Hepatocyte (in vitro differentiated cells): ENCODE measurements at places on chromosomes 2 and 18.

- peak; percentile 7 for DNase-seq
These were observed 328.5 kb downstream of the FIGN start for GRCh38 chr2:163407296-163407695.

GRCh38 chr2:196492946-196493345, 146.6 kb upstream of the CCDC150 start:
- DNase-seq = no peak

- no peak for DNase-seq
These were observed 166.2 kb upstream of the VRK2 start for GRCh38 chr2:57880446-57880845.

DNA sequence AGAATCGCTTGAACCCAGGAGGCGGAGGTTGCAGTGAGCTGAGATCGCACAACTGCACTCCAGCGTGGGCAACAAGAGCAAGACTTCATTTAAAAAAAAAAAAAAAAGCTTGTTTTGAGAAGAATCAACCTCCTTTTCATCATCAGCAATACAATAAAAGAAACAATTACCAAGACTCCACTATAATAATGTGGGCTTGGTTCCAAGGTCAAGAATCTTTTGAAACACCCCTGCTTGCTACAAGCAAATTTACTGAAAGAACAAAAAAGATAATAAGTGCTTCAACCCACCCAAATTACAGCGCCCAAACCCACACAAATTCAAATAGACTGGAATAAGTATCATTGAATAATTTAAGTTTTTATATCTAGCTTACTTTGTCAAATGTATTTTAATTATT, 33.6 kb upstream of the MAPRE3 start:
- no peak for DNase-seq

DNA sequence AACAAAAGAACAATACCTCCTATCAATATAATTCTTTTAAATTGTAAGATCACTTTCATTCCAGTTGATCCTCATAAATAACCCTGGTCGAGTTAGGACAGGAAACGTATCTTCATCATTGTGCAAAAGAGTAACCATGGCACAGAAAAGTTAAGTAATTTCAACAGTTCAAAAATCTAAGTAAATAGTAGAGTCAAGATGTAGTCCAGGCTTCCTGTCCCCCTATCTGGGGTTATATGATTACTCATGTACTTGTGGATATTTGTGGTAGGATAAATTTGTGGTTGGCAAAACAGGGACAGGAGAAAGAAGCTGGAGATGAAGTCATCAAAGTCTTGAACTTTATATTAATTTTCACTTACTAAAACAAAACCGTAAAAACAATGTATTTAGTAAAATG, 772.6 kb downstream of the TSN start:
- DNase-seq = no peak

DNA sequence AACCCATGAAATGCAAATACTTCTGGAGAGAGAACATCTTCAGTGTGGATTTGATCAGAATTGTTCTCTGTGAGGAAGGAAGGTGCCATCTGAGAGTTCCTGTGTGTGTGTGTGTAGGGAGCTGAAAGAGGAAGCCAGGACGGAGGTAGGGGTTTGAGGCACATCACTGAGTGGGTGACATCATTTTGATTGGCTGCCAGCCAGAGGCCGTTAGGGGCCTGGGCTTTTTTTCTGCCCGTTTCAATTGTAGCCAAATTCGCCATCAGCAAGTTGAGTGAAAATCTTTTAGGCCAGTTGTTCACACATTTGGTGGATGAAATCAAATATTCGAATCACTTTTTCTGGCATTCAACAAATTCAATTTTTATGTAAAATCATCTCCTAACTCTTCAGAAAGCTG, 48.9 kb downstream of the TSN start:
- DNase-seq = no peak

- peak; percentile 47 for DNase-seq
These were observed 9.7 kb upstream of the COPS8 start for GRCh38 chr2:237075749-237076599.

- no peak for DNase-seq
These were observed 179.7 kb upstream of the SH3BP4 start for GRCh38 chr2:234771980-234772732.

GRCh38 chr2:171319164-171319810, 114.5 kb downstream of the METTL8 start:
- DNase-seq = no peak

- DNase-seq = no peak
These were observed 120.9 kb downstream of the PTGR3 start for GRCh38 chr18:75088021-75088506.

DNA sequence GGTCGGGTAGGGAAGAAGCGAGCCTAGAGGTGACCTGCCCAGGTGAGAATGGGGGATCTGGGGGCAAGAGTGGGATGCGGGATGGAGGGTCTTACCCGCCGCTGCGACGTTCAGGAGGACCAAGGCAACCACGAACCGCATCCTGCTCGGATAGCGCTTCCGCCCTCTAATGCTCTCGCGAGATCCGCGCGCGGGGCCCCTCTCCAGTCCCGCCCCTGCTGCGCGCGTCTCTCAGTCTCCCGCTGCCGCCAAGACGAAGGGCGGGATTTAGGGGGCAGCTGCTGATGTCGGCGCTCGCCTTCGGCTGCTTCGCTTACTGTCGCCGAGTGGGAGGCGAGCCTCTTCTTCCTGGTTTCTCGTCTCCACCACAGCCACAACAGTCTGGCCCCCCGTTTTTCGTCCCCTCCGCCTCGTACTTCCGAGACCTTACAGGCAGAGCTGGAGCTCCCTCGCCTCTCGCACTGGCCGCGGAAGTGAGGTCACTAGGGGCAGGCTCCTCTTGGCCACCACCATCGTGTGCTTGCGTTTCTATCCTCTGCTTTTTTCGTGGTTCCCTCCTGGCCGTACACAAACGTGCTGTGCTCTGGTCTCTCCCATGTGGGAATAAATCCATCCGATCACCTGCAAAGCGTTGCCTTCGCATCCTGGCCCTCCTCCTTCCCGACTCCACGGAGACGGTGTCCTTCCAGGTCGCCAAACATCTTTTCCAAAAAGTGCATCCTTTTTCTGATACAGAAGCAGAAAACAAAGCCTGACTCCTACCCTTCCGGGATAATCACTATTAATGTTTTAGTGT, at the start of gene TGOLN2:
Gene TGOLN2 (minus strand): TSS at position 168 of the 796 bp plus-strand sequence. CDS start 27 bp downstream, at position 141.
- peak; percentile 98 for DNase-seq

- DNase-seq = peak; percentile 15
These were observed 499.3 kb downstream of the PID1 start for GRCh38 chr2:228771774-228772173.

- no peak for DNase-seq
These were observed 154.3 kb downstream of the SETBP1 start for GRCh38 chr18:44834867-44835469.

DNA sequence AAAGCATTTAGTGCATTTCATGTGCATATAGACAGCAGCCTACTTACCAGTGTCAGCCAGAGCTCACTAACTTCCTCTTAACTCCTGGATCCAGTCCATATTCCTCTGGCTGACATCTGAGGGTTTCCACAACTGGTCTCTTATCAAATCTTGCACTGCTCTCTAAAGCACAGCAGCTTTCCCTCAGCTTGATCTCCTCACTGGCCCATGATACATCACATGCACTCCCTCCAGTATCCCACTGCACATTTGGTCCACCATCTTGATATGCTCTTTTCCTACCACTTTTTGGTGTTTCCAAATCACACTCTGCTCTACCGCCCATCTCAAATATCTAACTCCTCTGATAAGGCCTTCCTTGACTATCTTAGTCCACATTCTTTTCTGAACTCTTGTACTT, 105.0 kb upstream of the ZFP36L2 start:
- peak; percentile 46 for DNase-seq

DNA sequence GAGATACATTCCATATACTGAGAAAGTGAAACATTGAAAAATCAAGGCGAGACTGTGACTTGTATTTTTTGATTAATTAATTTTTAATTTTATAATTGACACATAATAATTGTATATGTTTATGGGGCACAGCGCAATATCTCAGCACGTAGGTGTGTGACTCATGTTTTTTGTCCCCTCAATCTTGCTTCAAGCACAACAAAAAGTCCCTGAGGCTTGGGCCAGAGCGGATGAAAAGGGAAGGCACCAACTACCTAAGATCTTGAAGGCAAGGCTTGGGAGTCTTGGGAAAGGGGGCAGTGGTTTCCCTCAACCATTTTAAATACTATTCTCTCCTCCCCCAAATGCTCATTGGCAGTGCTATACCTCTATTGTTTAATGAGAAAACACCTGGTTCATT, 9.9 kb downstream of the SGPP2 start:
- no peak for DNase-seq

DNA sequence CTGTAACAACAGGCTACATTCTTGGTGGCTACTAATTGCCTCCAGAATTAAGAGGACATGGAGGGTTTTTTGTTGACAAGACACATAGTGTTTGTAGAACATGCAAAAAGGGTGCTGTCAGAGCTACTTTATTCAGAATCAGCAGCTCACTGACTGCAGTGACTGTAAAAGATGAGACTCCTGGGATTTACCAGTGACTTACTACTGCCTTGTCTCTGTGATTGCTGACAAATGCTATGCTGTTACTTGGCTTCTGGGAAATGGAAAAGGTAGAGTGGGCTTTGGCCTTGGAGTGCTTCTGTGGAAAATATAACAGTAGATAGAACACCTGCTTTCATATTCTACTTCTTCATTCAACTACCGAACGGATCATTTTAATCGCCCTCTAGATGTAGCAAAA, 47.8 kb downstream of the GREB1L start:
- no peak for DNase-seq

DNA sequence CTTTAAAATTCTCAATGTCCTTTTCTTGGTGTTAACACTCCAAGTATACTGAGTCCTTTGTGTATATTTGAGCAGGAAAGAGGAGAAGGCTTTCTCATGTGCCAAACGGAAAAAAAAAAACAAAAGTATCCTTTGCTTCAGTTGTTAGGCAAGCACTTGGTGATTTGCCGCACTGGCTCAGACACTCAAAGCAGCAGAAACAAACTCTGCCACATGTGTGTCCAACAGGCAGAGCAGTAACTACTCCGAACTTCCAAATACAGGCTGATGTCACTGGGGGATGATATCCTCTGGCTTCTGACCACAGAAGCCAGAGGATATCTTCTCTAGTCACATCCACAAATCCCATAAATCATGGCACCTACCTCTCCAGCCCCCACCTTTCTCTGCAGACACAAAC, 108.0 kb upstream of the SALL3 start:
- no peak for DNase-seq

DNA sequence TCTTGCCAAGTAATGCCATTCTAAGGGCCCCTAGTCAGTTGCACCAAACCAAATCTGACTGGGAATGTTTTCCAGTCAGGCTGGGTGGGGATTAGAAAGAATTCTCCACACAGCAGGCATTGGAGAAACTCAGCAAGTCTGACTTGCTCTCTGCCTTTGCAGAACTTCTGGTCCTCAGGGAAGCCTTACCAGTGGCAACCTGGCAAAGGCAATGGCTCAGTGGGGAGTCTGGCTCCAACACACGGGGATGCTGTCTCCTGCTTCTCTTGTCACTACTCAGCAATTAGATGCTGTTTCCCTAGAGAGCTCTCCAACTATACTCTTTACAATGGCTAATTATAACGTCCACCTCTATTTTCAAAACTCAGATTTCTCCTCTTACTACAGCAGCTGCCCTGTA, 810.7 kb downstream of the LRRTM4 start:
- no peak for DNase-seq

- DNase-seq = no peak
These were observed 36.0 kb downstream of the PPP4R3B start for GRCh38 chr2:55581435-55581834.

GRCh38 chr2:46748735-46749531, 166.7 kb downstream of the MCFD2 start:
- DNase-seq = peak; percentile 29

- no peak for DNase-seq
These were observed at the start of gene CDH20 for GRCh38 chr18:61333271-61333745. Gene CDH20 (plus strand): TSS chr18:61333430.

DNA sequence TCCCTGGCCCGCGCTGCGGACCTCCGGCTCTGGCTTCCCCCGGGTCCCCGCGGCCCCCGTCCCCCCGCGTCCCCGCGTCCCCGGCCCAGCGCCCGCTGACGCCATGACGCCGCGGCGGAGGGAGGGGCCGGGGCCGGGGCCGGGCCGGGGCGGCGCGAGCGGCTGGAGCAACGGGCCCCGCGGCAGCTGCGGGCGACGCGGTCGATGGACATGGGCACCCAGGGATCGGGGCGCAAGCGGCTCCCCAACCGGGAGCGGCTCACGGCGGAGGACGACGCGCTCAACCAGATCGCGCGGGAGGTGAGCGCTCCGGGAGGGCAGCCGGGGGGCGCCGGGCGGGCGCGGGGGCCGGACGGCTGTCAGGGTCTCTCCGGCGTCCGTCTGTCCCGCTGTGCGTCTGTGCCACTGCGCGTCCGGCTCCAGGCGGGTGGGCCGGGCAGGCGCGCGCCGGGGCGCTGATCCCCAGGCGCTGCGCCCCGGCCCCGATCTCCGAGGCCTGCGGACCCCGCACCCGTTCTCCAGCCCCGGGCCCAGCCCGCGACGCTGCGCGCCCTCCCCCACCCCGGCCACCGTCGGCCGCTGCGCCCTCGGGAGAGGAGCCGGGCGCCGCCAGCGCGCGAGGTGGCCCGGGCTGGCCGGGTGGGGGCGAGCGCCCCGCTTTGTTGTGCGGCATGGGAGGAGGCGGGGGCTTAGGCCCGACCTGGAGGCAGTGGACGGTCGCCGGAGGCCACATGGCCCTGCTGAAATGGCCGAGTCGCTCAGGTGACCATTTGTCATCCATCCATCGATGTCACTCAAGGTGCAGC, at the start of gene LRRFIP1:
Gene LRRFIP1 (plus strand): TSS at position 147 of the 806 bp plus-strand sequence. CDS start 58 bp downstream, at position 205.
- peak; percentile 66 for DNase-seq

DNA sequence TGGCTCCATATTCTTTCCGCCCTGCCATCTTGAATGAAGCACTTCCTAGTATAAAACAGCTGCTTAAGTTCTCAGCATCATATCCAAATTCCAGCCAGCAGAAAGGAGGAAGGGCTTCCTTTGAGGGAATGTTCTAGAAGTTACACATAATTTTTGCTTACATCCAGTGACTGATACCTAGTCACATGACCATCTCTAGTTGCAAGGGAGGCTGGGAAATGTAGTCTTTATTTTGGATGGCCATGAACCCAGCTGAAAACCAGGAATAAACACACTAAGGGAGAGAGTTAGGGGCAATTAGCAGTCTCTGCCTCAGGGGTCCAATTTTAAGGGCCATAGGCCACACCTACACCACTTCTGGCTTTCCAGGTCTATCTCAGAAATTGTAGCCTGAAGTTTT, 57.8 kb upstream of the LMAN1 start:
- DNase-seq = no peak

DNA sequence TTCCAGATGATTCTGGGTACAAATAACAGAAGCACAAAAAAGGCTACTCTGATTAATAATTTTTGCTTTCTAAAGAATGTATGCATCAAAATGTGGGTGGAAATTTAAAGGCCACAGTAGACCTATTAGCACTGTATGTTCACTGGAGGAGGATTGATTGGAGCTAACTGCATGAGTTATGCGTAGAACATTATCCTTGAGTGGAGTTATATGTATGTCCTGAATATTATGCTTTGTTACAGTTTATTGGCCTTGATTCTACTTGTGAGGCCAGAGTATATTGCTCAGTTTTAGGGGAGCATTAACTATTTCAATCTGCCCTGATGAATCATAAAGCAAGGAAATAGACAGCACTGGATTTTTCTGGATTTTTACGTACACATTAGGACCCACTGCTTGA, 87.9 kb downstream of the CDCA7 start:
- DNase-seq = no peak
